Thoracic aorta (tissue), 2 donors: ENCODE measurements at places on chromosomes 2 and 18.

- DNase-seq = no peak
These were observed 67.2 kb downstream of the NPAS2 start for GRCh38 chr2:100887039-100887578.

DNA sequence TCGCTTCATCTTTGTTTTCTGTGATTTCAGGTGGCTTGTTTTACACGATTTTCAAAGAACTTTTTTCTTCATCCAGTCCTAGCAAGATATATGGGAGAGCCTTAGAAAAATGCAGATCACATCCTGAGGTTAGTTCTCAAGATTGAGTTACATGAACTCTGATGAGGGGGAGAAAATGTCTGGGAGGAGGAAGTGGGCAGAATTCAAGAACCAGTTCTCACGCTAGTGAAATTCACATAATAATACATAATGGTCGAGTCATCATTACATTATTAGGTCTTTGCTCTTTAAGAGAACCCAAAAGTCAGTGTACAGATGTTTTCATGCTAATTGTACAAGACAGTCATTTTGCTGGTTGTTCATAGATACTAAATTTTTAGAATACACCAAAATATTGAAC lies 7.0 kb downstream of the TIMM21 start:
- no peak for DNase-seq

DNA sequence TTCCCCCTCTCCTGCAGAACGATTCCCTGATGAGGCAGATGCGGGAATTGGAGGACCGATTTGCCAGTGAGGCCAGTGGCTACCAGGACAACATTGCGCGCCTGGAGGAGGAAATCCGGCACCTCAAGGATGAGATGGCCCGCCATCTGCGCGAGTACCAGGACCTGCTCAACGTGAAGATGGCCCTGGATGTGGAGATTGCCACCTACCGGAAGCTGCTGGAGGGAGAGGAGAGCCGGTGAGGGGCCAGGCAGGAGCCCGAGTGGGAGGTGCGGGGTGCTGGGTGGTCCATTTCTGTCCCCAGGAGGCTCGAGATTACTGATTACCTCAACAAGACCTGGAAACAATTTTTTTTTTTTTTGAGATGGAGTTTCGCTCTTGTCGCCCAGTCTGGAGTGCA lies 3.1 kb downstream of the DES start:
- DNase-seq = no peak

- no peak for DNase-seq
These were observed 18.2 kb downstream of the PTPRM start for GRCh38 chr18:7585276-7585670.

DNA sequence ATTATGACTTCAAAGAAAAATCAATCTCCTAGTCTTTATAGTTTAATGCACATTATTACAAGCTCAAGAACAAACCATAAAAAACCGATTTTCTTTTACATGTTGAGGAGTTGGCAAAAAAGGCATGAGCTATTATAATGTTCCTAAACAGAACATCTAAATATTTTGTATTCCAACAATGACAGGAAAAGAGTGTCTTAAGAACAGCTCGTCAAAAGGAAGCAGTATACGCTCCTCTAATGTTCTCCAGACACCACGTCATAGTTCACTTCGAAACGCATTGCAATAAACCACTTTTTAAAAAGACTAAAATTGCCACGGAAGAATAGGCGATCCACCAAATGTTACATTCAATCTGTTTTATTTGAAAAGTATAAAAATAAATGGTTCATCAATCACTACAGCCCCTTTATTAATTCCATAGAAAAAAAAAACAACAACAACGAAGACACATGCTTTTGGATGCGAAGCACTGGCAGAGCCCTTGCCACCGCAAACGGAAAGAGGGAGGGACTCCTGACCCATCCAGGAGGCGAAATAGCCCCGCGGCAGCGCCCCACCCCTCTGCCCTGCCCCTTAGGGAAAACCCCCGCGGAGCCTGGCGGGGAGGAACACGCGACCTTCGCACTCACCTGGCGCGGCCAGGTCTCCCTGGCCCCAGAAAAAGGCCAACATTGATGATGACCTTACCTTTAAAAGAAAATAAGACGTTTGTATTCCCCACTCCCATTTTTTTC lies 45.8 kb downstream of the MBP start:
- DNase-seq = no peak

DNA sequence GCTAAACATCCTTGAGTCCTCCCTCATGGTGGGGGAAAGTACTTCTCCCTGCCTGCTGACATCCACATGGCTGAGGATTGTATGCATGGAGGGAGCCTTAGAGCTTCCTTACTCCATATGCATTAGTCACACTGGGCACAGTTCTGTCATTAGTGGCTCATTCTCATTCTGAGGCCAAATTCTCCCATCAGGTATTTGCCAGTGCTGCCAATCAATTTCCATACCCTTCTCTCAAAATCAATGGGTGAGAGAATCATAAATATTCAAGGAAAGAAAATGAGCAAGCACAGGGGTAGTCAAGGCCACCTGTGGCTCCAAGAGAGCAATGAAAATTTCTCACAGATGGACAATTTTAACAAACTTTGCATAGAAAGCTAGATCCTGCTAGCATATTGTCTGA lies 422.6 kb upstream of the SETBP1 start:
- no peak for DNase-seq

DNA sequence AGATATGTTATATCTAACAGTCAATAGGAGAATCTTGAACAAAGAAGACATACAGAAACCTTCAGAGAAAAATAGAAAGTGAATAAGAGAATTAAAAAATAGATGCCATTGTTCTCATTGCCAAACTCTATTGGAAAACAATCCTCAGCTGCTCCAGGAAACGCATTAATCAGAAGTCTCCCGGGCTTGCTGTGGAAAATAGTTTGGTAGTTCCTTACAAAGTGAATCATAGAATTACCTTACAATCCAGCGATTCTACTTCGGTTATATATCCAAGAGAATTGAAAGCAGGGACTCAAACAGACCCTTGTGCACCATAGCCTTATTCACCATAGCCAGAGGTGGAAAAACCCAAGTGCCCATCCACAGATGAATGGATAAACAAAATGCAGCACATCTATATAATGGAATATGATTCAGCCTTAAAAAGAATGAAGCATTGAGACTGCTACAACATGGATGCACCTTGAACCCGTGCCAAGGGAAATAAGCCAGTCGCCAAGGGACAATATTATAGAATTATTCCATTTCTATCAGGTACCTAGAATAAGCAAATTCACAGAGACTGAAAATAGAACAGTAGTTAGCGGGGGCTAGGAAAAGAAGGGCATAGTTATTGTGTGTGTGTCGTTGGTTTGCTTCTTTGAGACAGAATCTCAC lies 21.9 kb upstream of the CHRNA1 start:
- DNase-seq = no peak

- DNase-seq = no peak
These were observed 251.3 kb downstream of the PLCL1 start for GRCh38 chr2:198055716-198056115.
